ENCODE measurements at places on chromosomes 6 and 20.

- no peak for DNase-seq
Measured at GRCh38 chr6:145755682-145756081, 20.4 kb upstream of the EPM2A start.

GRCh38 chr6:47071681-47072080 lies 29.5 kb upstream of the ADGRF1 start:
- DNase-seq = no peak

DNA sequence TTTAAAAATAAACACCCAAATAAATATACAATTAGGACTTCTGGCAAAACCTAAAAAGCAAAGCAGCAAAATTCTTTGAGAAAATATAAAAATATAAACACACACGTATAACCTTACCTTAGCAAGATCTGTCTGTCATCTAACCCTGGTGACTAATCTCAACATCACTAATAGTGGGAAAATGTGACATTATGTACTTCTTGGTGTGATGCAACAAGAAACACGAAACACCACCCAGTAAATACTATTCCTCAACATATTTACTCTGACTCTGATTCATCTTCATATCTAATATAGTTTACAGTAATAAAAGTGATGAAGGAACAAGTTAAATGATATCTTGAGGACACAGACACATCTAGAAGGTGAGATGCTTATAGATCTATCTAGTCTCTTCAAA lies 332.6 kb upstream of the MANEA start:
- DNase-seq = no peak

DNA sequence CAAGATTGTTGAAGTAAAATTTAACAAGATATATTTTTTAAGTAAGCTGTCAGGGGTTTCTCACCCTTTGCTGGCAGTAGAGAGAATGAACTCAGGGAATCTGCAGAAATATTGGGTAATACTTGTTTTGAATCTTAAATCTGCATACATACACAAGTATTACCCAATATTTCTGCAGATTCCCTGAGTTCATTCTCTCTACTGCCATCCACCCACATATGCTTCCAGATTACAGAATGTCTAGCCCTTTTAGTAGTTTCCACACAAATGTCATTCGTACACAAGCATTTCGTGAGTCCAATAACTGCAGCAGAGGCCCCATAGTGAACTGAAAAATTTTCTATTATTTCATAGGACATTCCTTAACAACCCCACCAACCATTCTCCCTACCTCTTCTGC lies 69.6 kb upstream of the TNFRSF21 start:
- DNase-seq = no peak

DNA sequence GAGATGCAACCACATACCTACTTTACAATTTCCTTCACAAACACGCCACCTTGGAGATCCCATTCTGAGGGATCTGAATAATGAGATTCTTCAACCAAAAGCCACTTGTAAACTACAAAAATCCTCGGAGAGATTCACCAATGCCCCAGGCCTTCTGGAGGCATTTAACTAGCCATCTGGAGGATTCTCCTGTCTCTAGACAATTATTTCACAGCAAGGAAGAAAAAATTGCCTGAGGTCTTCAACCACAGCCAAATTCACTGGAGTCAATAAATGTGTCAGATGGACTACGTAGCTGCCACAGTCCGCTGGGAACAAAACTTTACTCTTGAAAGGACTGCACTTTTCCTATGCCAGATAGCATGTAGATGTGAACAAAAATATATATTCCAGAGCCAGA lies 19.0 kb upstream of the DCDC2 start:
- no peak for DNase-seq

All from HS-5 (cell line).